ENCODE measurements at places on chromosomes 4 and X. TPM values are rescaled to one million over a fixed set of nuclear protein-coding genes. Genes with fewer than 3 reads are reported as not detected.

Gene HSPA4L
- total RNA-seq = 5.8 TPM

Gene PAK3
- 7.1 TPM for total RNA-seq

Gene LGI2
- 3.7 TPM for total RNA-seq

Gene MAGEB1
- total RNA-seq = not detected

Gene PAGE1
- not detected for total RNA-seq

Gene C1QTNF7
- 18.2 TPM for total RNA-seq

All from thoracic aorta (tissue), 2 donors.